ENCODE measurements at places on chromosomes 13 and 19.

DNA sequence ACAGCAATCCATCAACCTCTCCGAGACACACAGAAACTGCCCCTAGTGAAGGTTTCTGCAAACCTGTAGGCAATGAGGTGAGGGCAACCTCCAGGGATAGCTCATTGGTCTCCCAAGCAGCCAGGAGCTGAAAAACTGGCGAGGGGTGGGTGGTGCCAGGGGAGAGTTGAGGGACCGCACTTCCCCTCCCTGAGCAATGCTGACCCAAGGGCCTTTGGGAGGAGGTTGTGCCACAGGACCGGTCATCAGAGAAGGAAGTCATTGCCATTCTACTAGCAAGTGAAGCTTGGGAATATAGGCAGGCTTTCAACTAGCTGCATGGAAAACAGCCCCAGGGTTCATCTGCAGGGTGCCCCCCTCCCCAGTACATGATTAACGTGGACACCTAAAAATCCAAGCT is 23.1 kb upstream of the MED4 start:
- DNase-seq, result no peak

DNA sequence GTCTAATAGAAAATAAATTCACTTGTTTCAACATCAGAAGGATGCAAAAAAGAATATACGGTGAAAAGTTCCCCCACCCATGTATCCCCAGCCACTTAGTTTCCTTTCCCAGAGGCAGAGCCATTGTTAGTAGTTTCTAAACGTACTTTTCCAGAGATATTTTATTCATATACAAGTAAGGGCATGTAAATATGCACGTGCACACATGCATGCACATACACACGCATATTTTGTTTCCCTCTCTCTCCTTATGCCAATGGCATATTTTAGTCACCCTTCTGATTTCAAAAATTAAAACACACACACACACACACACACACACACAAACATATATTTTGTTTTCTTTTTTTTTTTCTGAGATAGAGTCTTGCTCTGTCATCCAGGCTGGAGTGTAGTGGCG is 147.4 kb downstream of the PDS5B start:
- DNase-seq, result no peak

DNA sequence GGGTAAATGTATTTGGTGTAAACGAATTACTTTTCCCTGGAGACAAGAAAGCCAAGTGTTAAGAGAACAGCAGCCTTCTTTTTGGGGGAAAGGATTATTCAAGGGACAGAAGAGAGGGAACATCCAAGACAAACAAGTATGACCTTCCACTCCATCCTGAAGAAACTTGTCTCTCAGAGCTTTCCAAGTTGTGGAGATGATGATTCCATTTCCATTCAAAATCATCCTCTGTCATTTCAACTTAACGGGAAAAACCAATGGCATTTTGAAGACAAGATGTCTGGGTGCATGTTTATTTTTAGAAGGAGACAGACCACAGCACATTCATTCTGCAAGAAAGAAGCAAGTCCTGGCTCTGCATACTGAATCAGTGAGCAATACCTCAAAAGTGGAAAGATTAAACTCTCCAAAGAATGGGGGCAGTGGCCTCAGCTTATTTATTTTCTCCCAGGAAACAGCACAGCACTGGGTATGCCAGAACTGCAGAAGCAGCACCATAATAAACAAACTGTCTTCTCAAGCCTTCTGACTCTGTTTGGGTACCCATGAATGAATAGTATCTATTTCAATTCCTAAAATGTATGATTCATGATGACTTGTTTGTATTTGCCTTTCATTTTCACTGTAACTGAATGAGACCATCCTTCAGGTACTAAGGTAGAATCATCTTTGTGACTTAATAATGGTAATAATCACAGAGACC is 541.0 kb downstream of the RFC3 start:
- peak; percentile 82 for DNase-seq

DNA sequence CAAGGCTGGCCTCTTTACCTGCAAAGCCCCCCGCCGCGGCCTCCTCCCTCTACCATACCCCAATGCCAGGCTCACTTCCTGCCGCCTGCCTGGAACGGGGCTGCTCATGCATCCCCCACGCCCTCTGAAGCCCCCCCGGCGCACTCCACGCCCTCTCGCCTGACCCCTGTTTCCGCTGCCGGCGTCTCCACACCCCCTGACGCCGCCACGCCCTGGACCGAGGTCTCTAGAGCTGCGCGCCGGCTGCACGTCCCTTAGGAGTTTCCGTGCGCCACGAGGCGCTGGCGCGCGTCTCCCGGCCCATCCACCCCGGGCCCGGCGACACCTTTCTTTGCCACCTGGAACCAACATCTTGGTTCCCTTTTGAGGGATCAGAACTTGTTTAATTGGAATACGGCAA is 16.0 kb downstream of the DPRX start:
- DNase-seq, result no peak

GRCh38 chr13:34462843-34463242 is 479.2 kb upstream of the NBEA start:
- DNase-seq, result peak; percentile 85

DNA sequence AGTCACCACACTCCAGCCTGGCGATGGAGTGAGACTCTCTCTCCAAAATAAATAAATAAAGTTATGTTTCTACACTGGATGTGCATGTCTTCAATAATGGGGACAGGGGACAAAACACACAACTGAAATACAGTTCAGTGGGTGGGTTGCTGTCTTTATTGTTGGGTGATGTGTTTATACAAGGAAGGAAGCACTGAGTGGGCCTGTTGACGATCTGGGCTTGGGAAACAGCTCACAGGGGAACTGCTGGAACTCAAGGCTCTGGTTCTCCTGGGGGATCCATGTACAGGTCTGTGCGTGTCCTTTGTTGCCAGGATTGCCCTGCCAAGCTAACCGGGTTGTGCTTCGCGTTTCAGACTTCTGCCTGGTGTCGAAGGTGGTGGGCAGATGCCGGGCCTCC is 18.9 kb downstream of the SPINT2 start:
- DNase-seq, result no peak

DNA sequence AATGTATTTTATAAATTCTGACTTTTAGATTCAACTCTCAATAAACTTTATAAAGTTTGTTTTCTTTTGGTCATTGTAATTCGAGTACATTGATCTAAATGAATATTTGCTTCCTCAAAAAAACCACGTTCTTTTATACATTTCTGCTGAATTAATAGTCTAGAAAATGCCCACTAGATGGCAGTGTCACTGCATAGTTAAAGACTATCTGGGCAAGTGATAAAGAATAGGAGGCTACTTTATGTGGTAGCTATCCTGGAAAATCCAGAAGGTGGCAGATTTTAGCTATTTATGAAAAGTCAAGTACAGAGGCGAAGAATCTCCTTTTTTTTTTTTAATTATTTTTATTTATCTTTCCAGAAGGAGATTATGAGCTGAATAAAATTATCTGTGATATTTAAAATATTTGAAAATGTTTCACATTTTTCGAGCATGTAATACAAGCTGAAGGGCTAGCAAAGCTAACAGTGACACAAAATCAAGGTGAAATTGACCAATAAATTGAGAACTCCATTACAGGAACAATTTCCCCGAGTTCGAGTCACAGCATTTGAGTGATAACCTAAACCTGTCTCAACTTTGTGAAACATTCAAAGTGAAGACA is 221.8 kb downstream of the OLFM4 start:
- peak; percentile 70 for DNase-seq

GRCh38 chr19:2711172-2711874 is 8.8 kb upstream of the GNG7 start:
- peak; percentile 81 for DNase-seq

DNA sequence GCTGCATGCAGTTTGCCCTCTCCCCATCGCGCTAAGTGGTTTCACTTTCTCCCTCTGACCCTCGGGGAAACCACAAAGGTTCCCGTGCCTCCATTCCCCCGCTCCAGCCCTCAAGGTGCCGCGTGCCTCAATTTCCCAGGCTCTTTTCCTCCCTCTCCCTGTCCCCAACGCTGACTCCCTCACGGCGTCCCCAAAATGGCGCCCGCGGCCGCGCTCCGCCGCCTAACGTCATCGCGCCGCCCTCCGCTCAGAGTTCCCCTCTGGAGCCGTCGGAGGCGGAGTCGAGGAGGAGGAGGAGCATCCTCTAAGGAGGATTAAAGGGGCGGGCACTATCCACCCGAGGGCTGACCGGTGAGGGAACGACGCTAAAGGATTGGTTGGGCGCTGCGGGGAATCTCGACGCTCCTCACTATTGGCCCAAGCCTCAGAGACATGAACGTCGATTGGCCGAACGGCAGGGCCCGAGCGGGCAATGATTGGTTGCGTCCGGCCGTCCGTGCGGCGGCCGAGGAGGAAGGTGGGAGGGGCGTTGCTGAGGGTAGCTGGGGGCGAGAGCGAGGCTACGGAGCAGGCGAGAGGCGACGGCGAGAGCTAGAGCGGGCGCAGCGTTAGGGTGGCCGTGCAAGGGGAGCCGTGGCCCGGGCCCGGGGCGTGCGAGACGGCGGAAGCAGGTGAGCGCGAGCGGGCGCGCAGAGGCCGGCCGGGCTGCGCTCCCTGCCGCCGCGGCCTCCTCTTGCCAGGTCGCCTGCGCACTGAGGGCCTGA is at the start of gene ZNF574:
TSS of gene ZNF574 (plus strand) at position 551 of the 764 bp plus-strand sequence. CDS start 2,441 bp downstream, outside the sequence.
- peak; percentile 100 for DNase-seq

DNA sequence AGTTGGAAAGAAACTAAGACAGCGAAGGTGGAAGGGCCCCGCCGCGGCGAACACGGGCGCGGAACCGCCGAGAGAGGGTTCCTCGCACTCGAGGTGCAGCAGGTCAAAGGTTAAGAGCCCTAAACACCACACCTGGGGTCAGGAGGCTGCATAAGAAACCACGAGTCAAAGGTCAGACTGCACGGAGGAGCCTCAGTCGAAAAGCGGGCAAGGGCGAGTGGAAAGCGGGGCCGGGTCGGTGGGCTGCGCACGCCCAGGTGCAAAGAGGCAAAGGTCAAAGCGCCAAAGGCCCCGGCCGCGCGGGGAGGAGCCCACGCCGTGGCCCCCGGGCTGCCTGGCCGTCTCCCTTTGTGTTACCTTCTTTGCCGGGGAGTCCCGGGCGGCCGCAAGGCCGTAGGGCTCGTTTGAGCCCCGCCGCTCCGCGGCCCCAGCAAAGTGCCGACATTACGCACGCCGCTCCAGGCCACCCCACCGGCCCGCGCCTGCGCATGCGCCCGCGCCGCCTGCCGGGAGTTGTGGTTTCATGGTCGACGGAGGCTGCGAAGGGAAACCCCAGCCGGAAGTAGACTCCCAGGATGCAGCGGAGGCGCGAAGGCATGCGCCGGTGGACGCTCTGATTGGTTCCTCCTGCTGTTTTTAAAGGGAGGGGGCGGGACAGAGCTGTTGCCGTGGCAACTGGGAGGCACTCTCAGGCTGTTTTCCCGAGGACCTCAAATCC is at the start of gene POLRMT:
TSS of gene POLRMT (minus strand) at position 470 of the 718 bp plus-strand sequence. CDS start at position 445, 25 bp downstream.
- peak; percentile 97 for DNase-seq

DNA sequence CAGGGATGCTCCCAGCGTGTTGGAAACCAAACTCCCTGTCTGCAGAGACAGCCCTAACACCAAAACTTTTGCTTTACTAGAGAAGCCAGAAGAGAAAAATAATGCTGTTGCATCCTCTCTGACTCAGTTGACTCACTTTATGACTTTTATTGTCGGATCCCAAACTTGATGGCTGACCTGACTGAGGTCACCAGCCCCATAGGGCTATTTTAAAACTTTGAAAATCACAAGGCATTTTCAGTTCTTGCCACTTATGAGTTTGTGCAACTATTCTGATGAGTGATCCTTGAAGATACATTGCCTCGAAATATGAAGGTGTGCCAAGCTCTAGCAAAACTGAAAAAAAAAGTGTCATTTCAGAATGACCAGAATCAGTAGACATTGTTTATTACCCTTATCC is 320.2 kb downstream of the DLEU7 start:
- no peak for DNase-seq

DNA sequence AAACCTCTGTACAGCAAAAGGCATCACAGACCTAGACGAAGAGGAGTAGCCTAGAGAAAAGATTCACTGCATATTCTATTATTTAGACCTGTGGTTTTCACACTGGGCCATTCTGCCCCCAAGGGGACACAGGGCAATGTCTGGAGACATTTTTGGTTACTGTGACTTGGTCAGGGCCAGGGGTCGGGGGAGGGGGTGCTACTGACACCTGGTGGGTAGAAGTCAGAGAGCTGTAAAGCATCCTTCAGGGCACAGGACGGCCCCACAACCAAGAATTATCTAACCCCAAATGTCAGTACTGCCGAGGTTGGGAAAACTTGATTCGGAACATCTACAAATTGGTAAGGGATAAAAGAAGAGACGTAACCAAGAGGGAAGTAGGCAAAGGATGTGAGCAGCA is 11.3 kb downstream of the ELAVL1 start:
- DNase-seq, result no peak

DNA sequence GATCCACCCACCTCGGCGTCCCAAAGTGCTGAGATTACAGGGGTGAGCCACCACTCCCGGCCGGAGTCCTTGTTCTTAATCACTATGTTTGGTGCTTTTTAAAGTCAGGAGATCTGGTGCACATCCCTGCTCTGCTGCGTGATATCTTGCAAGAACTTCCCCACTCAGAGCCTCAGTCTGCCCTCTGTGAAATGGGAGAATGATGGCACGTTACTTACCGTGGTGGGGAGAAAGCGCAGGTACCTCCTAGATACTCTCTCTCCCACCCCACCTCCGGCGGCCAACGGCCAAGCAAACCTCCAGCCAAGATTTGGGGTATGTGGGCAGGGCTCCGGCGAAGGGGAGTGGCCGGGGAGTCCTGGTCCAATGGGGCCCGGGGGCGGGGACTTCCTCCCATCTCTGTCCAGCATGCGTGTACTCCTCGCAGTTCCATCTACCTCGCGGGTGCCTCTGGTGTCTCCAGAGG is at the start of gene RYR1:
TSS of gene RYR1 (plus strand) at position 424 of the 466 bp plus-strand sequence. CDS start 139 bp downstream, outside the sequence.
- no peak for DNase-seq

GRCh38 chr13:48776401-48776800 is 122.7 kb downstream of the CYSLTR2 start:
- no peak for DNase-seq

GRCh38 chr19:34353546-34353945 is 11.4 kb upstream of the GPI start:
- no peak for DNase-seq

DNA sequence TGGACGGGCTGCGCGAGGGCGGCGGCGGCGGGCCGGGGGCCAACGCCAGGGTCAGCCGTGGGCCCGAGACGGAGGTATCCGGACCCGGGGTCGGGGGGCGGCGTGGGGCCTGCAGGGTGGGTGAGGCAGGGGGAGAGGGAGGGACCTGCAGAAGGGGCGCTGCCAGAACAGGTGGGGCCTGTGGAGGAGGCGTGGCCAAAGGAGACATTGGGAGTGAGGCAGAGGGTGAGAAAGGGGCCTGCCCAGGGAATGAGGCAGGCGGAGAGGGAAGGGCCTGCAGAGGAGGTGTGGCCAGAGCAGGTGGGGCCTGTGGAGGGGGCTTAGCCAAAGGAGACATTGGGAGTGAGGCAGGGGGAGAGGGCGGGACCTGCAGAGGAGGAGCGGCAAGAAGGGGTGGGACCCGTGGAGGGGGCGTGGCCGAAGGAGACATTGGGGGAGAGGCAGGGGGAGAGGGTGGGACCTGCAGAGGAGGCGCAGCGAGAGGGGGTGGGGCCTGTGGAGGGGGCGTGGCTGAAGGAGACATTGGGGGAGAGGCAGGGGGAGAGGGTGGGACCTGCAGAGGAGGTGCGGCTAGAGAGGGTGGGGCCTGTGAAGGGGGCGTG is 4.2 kb downstream of the PRR36 start:
- DNase-seq, result no peak

GRCh38 chr13:107681600-107681999 is 533.7 kb downstream of the LIG4 start:
- no peak for DNase-seq

All from A172 (cell line).